Mesothelial cell of epicardium (in vitro differentiated cells): ENCODE measurements at places on chromosomes 3 and 15.

- DNase-seq = no peak
These were observed 7.8 kb upstream of the SLC7A14 start for GRCh38 chr3:170593634-170594033.

GRCh38 chr15:59997070-59997701 is 6.9 kb upstream of the FOXB1 start:
- DNase-seq = no peak

DNA sequence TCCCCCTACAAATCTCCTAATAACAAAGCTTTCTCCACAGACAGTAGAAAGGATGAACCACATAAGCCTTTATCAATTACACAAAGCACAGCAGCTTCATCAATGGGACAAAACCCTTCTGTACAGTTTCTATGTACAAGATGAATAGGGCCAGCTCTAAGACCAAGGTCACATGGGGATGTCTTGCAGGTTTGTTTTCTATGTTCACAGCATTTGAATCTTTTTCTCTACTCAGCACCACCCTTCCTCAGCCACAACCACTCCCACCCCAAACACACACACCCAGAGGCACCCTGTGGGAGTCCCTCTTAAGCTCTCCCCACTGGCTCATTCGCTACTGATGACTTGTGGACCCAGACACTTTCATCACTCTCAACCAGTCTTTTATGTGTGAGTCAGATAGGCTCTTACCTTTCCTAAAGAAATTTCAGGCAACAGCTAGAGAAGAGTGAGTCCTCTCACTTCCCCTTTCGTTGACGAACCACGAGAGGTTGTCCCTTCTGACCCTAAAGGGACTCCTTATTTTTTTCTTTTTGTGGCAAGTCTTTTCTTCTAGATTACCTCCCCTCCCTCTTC is 57.9 kb downstream of the ARHGAP31 start:
- DNase-seq = no peak

GRCh38 chr3:22585911-22586310 is 617.2 kb upstream of the UBE2E2 start:
- no peak for DNase-seq

GRCh38 chr3:177703788-177704187 is 506.5 kb upstream of the TBL1XR1 start:
- DNase-seq = no peak

GRCh38 chr3:131704098-131704497 is 201.3 kb upstream of the MRPL3 start:
- no peak for DNase-seq

DNA sequence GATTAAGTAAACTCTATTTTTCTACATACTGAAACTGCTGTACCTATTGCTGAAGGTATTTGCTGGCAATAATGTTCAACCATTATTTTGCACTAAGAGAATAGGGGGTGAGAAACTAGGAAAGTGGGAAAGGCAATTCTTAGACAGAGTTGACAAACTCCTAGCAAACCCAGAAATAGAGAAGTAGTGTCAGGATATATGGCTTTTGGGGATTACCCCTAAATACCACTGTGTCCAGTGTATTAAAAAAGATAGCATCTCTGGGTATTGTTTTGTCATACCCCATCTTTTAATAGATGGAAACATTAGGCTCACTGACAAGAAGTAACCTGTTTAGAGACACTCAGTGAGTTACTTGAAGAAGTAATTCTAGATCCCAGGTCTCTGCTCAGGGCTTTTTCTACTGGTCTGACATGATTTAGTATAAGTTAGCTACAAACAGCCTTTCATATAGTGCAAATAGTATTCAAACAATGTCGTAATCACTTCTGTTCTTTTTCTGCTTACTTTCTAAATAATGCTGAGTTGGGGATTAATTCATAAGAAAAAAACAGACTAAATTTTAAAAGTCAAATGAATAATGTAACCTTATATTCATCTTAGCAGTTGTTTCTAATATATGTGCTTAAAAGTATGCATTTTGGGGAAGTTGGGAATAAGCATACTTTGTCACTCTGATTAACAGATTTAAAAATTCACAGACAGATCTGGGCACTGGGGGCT is 107.2 kb downstream of the IL1RAP start:
- no peak for DNase-seq

GRCh38 chr15:36313021-36313420 is 266.4 kb upstream of the CDIN1 start:
- DNase-seq = no peak

- DNase-seq = no peak
These were observed 1101.0 kb downstream of the ROBO2 start for GRCh38 chr3:78140866-78141265.

- no peak for DNase-seq
These were observed 950.2 kb upstream of the CADM2 start for GRCh38 chr3:84008623-84009022.

DNA sequence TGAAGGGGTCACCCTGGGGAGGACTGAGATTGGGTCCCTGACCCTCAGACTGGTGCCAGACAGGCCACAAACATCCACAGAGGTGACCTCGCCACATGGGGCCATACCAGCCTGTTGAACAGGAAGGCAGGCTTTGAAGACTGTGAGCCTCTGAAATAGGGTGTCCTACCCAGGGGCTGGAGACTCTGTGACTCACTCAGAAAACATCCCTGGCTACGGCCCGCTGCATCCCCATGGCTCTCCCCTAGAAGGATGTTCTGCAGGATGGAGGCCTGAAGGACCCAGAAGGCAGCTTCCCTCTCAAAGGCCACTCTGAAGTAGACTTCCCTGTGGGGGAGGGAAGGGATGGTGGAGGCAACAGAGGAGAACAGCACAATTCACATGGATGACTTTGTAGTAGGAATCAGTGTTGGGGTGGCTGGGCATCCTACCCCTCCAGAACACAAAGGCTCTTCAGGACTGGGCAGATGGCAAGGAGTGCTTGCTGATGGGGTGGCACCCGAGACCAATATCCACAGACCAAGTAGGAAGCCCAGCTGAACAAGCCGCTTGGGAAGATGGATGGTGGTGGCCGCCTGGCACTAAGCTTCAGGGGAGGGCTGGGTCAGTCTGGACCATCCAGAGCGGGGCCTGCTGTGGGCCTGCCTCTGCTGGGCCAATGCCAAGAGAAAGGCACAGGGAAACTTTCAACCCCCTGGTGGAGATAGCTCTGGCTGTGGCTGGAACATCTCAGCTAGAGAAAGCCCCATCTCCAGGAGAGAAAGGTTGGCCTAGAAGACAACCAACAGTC is 37.6 kb upstream of the DUSP7 start:
- DNase-seq = no peak

DNA sequence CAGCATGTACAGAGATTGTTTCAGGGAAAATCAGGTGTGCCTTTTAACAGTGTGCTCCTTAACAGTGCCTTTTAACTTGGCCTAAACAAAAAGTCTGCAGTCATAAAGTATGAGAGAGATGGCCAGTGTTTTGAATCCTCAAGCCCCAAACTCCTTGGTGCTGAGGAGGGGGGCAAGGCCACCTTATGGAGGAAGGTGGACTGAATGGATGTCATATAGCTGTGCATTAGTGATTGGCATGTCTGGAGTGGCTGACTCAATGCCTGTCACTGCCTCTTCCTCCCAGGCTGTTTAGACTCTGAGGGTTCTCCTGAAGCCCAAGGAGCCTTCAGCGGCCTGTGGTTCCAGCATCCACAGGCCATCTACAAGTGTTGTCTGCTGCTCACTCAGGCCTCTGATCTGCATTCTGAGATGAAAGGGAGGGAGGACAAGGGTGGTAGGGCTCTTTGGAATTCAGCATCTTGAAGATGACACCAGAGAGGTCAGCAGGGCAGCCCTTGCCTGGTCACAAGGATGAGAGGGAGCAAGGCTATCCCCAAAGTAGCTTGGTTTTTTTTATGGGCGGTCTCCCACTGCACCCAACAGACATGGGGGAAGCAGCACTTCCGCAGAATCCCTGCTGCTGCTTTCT is 1.5 kb downstream of the FOXL2NB start:
- DNase-seq = no peak

DNA sequence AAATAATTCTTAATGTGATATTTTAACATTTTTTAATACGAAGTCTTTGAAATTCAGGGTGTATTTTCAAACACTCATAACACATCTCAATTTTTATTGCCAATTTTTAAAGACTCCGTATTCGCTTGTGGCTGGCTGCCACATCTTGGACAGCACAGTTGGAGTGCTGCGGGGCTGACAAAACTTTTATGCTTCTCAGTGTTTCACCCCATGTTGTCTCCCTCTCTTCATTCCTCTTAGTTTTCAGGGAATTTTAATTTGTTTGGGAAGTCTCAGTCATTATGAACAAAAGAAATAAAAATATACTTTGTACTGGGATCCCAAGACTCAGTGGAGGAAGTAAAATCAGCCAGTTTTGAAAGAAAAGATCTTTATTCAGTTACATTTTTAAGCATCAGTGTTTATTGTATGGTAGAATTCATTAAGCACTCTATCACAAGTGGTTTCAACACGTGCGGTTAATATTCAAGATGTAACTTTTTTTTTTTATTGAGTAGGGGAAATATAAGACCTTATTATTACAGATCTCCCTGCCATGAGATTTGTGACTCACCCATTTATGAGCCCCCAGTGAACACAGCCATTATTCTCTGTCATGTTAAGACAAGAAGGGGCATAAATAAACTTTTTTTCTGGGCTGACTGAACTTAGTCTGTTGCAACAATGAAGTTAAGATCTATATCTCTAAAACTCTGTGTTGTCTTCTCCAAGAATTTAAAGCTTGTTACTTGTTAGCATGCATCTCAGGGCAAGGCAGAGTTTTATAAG is 26.8 kb downstream of the KAT2B start:
- no peak for DNase-seq

GRCh38 chr15:60614028-60614427 is 135.1 kb upstream of the ICE2 start:
- no peak for DNase-seq

DNA sequence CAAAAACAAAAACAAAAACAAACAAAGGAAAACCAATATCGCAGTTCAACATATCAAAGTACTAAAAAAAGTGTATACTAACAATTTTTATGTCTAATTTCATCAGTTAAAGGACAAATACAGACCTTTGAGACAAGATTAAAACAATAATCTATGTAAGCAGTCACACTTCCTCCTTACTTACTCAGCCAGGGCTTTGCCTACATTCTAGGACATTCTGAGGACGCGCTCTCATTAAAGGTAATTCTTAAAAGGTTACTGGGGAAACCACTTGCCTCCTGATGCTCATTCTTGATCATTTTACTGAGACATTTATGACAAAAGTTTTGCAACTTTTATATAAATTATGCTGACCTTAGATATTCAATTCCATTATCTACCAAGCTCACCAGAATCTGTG is 93.4 kb downstream of the CBLB start:
- no peak for DNase-seq

- DNase-seq = no peak
These were observed 103.9 kb downstream of the HCN4 start for GRCh38 chr15:73264881-73265280.

- no peak for DNase-seq
These were observed 149.0 kb downstream of the WDR76 start for GRCh38 chr15:43975770-43976169.

- DNase-seq = no peak
These were observed 330.9 kb upstream of the POU1F1 start for GRCh38 chr3:87607234-87607633.

- no peak for DNase-seq
These were observed 1012.2 kb upstream of the CADM2 start for GRCh38 chr3:83946554-83946953.

- no peak for DNase-seq
These were observed 11.9 kb upstream of the LEKR1 start for GRCh38 chr3:156814295-156814694.

- DNase-seq = no peak
These were observed 115.2 kb downstream of the USP13 start for GRCh38 chr3:179768080-179768479.

- DNase-seq = no peak
These were observed 38.9 kb downstream of the CPN2 start for GRCh38 chr3:194312186-194312742.

GRCh38 chr3:185988816-185989175 is 51.0 kb upstream of the TRA2B start:
- no peak for DNase-seq

DNA sequence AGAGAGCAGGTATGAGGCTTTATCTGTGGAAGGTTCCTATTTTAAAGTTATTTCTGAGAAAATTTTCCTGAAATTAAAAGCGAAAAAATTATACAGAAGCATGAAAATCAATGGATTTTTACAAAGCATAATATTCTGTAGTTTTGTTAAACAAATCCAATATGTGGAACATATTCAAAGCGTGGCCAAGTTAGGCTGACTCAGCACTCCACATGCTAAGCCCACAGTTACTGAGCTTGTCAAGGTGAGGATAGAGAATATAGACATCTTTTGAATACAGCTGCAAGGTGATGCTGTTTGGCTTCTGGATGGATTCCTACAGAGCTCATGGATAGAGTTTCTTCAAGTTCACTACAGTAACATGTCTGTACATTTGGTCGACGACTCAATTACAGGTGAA is 302.5 kb downstream of the C3orf38 start:
- DNase-seq = no peak

GRCh38 chr15:87863152-87863551 is 393.4 kb downstream of the NTRK3 start:
- no peak for DNase-seq

GRCh38 chr15:92907896-92908712 is 8.0 kb downstream of the CHD2 start:
- no peak for DNase-seq

DNA sequence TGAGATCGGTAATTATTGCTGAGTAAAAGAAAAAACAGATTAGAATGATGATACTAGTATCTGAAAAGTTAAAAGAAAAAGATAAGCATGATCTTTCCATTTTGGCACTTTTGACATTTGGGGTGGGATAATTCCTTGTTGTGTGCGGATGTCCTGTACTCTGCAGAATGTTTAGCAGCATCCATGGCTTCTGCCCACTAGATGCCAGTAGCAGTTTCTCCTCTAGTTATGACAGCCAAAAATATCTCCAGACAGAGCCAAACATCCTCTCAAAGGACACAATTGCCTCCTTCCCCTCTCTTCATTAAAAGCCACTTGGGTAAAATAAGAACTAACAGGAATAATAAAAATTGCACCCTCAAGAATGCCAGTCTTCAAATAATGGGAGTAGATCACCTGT is 468.8 kb upstream of the GRM7 start:
- DNase-seq = no peak

GRCh38 chr15:93865586-93865985 is 365.8 kb upstream of the MCTP2 start:
- no peak for DNase-seq

- DNase-seq = no peak
These were observed 12.8 kb upstream of the SHC4 start for GRCh38 chr15:48976444-48977088.
